ENCODE measurements at places on chromosomes 5 and 9.

- no peak for DNase-seq
Observed at GRCh38 chr5:81038495-81038894, 78.3 kb downstream of the RASGRF2 start.

GRCh38 chr5:101806410-101806809 is 489.7 kb downstream of the SLCO4C1 start:
- peak; percentile 27 for DNase-seq

GRCh38 chr5:154465169-154465568 is 12.9 kb downstream of the HAND1 start:
- DNase-seq = no peak

DNA sequence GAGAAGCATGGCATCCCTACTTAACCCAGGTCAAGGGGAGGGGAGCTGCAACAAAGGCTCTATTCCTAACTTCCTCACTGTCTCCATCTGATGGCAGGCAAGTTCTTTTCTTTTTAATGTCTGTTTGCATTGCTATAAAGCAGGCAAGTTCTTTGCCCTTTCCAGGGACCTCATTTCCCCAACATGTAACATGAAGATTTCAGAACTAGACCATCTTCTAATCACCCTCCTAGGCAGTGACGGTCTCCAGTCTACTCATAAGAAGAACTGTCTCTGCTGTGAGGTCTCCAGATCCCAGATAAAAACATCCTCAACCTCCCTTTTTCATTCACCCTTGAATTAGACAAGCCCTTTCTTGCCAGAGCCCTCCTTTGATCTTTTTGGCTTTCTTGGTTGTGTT is 42.1 kb downstream of the PPP1R2B start:
- no peak for DNase-seq

GRCh38 chr9:4769321-4770080 is 23.2 kb upstream of the RCL1 start:
- DNase-seq = peak; percentile 52

DNA sequence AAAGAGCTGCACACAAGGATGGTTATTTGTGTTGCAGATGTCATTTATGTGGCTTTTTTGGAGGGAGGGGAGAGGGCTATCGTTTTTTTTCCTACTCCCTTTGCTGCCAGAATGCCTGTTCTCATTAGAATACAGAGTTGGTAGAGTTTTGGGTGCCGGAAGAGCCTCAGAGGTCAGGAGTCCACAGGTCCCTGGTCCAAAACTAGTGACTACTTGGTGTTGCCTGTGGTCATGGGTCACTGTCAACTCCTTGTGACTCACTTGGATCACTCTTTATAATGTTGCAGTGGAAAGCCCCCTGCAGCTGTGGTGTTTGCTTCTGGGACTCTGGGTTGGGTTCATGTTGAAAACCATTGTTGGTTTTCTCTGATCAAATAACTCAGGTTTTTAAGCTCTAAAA is 131.4 kb downstream of the MAST4 start:
- DNase-seq = no peak

DNA sequence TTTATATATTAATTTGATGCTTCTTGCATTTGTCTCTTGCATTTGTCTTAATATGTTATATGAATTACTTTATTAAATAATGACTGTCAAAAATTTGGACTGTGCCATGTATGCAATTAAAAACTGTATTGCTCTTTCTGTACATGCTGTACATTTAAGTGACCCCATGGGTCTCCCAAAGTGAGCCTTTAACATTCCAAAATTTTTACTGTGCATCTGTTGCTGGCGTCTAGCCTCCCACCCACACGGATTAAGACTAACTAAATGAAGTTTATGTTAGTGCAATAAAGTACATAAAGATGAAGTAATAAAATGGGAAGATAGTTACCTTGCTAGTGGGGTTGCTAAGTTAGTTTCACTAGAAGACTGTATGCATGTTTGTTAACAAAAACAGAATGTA is 48.5 kb downstream of the ADAMTS19 start:
- DNase-seq = no peak

DNA sequence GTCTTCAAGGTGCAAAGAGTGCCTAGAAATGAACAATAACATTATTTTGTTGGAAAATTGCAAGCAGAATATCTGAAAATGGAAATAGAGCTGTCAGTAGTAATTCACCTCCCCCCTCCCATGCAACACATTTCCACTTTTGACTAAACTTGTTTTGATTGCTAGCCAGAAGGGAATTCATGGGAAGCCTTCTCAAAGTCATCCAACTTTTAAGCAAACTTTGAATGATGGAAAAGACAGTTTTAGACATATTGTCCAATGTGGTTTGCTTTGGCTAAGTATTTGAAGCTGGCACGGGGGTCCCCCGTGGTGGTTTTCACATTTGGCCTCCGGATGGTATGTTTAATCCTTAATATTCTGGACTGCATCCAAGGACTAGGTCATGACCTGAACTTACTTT is 7.5 kb downstream of the NR2F1 start:
- DNase-seq = no peak

DNA sequence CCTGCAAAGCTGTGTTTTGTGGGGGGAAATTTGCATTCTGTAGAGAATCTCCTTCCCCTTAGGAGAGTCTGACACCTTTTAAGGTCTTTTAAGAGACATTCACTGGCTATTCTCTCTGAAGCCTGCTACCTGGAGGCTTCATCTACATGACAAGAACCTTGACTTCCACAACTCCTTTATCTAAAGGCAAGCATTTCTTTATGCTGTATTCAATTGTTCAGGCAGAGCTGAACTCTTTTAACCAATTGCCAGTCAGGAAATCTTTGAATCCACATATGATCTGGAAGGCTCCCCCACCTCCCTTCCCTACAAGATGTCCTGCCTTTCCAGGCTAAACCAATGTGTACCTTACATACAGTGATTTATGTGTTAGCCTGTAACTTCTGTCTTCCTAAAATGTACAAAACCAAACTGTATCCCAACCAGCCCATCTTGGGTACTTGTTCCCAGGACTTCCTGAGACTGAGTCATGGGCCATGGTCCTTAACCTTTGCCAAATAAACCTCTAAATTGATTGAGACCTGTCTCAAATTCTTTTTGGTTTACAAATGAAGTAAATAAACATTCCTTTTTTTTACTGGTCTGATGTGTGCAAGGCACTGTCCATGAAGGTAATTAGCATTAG is 9.9 kb downstream of the C9orf85 start:
- no peak for DNase-seq

GRCh38 chr9:20356403-20357036 is 265.8 kb downstream of the MLLT3 start:
- peak; percentile 71 for DNase-seq

DNA sequence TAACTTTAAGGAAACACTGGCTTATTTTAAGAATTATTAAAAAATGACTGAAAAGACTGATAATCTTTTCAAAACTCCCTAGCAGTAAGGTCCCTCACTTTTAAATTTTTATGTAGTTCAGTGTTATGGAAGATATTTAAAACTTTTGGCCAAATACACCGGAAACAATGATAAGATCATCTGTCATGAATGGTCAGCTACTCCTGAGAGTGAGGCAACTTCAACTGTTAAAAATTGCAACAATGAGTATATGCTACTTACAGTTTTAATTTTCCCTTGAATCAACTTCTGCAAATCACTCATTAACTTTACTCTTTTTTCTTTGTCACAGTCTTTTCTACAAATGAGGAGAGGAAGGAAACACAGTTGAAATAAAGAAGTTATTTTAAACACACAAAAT is 10.8 kb downstream of the PUM3 start:
- DNase-seq = no peak

GRCh38 chr5:113117543-113118115 is 141.0 kb downstream of the DCP2 start:
- no peak for DNase-seq

DNA sequence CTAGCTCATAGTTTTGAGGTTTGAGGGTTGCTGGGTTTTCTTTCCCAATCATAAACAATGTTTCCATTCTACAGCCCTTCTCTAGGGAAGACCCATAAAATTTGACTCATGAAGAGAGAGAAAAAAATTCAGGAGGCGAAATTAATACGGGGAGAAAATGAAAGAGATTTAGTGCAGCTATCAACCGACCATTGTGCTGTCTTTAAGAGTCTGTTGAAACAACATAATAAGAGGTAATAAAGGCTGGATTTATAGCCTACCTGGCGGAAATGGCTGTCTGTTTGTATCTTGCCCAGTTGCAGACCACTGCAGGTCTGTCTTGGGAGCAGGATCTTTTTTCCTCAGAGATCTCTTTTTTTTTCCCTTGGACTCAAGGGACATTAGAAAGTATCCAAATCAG is 66.9 kb downstream of the TLR4 start:
- DNase-seq = no peak

- DNase-seq = no peak
Observed at GRCh38 chr5:35061211-35061770, 13.5 kb upstream of the AGXT2 start.

DNA sequence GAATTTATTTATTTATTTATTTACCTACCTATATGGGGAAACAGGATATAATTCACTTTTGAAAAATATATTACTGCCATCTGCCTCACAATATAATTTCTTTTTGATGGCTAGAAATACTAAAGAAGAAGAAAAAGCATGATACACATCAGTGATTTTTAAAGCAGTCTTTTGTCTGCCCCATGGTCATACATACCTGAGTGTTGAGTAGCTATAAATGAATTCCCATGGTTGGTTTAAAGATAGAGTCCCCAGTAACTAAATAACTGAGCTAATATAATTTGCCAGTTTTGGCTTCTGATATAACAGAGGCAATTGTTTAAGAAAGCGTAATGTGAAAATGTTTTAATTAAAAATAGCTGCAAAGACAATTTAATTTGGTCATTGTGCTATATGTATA is 447.8 kb downstream of the PDE4D start:
- no peak for DNase-seq

DNA sequence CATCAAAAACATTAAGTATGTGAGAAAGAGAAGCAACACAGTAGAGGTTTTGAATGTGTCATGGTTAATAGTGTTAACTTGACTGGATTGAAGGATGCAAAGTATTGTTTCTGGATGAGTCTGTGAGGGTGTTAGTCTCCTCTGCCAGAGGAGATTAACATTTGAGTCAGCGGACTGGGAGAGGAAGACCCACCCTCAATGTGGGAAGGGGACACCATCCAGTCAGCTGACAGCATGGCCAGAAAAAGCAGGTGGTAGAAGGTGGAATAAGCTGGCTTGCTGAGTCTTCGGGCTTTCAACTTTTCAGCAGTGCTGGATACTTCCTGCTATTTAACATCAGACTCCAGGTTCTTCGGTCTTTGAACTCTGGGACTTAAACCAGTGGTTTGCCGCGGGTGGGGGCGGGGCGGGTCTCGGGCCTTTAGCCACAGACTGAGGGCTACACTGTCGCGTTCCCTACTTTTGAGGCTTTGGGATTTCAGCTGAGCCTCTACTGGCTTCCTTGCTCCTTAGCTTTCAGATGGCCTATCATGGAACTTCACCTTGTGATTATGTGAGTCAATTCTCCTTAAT is 309.9 kb upstream of the ST8SIA4 start:
- no peak for DNase-seq

Data from right cardiac atrium (tissue), 5 donors.